ENCODE measurements at places on chromosomes 7 and 10. TPM values are rescaled to one million over a fixed set of nuclear protein-coding genes. Genes with fewer than 3 reads are reported as not detected.

GOLGA7B gene
- 1.1 TPM for total RNA-seq

CYP2C9 gene
- total RNA-seq: 0.34 TPM

GRCh38 chr7:101974393-101974792 lies 157.0 kb downstream of the CUX1 start:
- H3K27me3 ChIP-seq: no peaks in the 10 kb centered on the region
- peaks cover 7% of the 10 kb centered on the region for H3K4me1 ChIP-seq
- DNase-seq: no peak
- H3K27ac ChIP-seq: peak overlapping the region; percentile 67
- peaks cover 9% of the 10 kb centered on the region for H3K36me3 ChIP-seq

- H3K36me3 ChIP-seq: no peaks in the 10 kb centered on the region
- no peaks in the 10 kb centered on the region for H3K4me1 ChIP-seq
- H3K4me3 ChIP-seq: no peak overlapping the region
- no peak for DNase-seq
Measured at GRCh38 chr7:39592586-39592985, 26.4 kb downstream of the YAE1 start.

DNA sequence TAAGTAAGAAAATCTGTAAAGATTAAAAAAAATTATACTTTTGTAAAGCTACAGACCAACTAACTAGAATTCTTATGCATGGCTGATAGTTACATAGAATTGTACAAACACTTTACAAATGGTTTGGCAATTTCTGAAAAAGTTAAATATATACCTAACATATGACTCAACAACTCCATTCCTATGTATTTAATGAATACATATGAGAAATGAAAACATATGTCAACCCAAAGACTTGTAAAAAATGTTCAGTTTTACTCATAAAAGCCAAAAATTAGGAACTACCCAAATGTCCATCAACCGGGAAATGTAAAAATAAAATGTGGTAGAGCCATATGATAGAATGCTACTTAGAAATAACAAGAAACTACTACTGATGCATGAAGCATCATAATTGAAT lies 152.6 kb upstream of the NRG3 start:
- no peaks in the 10 kb centered on the region for H3K27me3 ChIP-seq
- H3K4me1 ChIP-seq: peaks cover 3% of the 10 kb centered on the region
- no peak overlapping the region for H3K4me3 ChIP-seq
- H3K27ac ChIP-seq: no peak overlapping the region
- H3K36me3 ChIP-seq: peaks cover 2% of the 10 kb centered on the region

- peaks cover 9% of the 10 kb centered on the region for H3K27me3 ChIP-seq
- H3K27ac ChIP-seq: no peak overlapping the region
- H3K36me3 ChIP-seq: no peaks in the 10 kb centered on the region
- H3K4me1 ChIP-seq: no peaks in the 10 kb centered on the region
Measured at GRCh38 chr10:80580638-80581468, 43.2 kb downstream of the SH2D4B start.

DNA sequence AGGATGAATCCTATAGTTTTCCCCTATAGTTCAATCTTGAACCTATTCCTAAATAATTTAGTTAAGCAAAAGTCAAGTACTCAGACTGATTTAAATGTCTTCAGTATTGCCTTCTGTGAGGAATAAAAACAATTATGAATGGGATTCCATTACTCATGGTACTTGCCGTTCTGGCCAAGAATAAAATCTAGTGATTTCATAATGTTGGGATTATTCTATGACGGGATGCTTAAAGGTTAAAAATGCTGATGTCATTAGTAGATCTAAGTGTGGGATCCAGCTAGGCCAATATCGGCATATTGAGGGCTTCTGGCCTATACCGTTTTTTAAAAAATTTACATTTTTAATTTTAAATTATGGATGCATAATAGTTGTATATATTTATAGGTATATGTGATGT lies 5.3 kb downstream of the BPGM start:
- no peak overlapping the region for H3K4me3 ChIP-seq
- no peaks in the 10 kb centered on the region for H3K36me3 ChIP-seq
- H3K27me3 ChIP-seq: no peaks in the 10 kb centered on the region
- DNase-seq: no peak

DNA sequence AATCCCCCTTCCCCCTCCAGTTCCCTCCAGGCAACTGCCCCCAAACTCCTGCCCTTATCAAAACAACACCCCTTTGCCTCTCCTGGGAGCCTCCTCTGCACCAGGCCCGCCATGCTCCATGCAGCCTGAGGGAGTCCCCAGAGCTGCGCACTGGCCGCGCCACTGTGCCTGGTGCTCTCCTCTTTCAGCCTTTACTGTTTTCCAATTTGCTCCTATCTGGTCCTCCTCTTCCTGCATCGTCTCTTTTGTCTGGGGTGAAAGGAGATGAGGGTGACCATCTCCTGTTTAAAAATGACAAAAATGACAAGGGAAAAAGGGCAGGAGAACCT lies 165.8 kb upstream of the ADCY1 start:
- no peaks in the 10 kb centered on the region for H3K4me1 ChIP-seq
- no peak overlapping the region for H3K4me3 ChIP-seq
- H3K36me3 ChIP-seq: no peaks in the 10 kb centered on the region
- no peak for DNase-seq

DNA sequence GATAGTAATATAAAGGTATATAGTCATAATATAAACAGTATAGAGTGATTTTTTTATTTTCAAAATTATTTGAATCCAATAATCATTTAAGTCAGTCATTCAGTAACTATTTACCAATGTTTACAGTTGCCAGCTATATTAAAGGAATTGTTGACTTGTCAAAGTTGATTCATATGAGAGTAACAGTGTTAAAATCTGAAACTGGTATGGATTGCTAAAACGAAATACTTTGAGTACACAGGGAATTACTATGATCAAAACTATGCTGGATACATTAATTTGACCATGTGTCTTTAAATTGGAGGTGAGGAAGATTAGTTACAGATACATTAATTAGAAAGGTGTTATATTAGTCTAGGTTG lies 282.6 kb downstream of the ADK start:
- peaks cover 4% of the 10 kb centered on the region for H3K36me3 ChIP-seq
- H3K27me3 ChIP-seq: no peaks in the 10 kb centered on the region
- no peak overlapping the region for H3K27ac ChIP-seq
- H3K4me3 ChIP-seq: no peak overlapping the region
- no peak for DNase-seq

FRAT1 gene
- 16.7 TPM for total RNA-seq

STRIP2 gene
- total RNA-seq: 6.5 TPM

- no peaks in the 10 kb centered on the region for H3K27me3 ChIP-seq
- no peak overlapping the region for H3K27ac ChIP-seq
- peaks cover 6% of the 10 kb centered on the region for H3K4me1 ChIP-seq
- H3K4me3 ChIP-seq: no peak overlapping the region
- peaks cover 14% of the 10 kb centered on the region for H3K36me3 ChIP-seq
- DNase-seq: no peak
Measured at GRCh38 chr10:122422266-122422989, 32.0 kb upstream of the ARMS2 start.

TMEM176B gene
- total RNA-seq: 8.9 TPM

Measured in progenitor cell of endocrine pancreas (in vitro differentiated cells).